ENCODE measurements at places on chromosomes 13 and 19. TPM values are rescaled to one million over a fixed set of nuclear protein-coding genes. Genes with fewer than 3 reads are reported as not detected.
A peak's percentile ranks its signal among the peaks of the same experiment; 100 is the strongest.

DNA sequence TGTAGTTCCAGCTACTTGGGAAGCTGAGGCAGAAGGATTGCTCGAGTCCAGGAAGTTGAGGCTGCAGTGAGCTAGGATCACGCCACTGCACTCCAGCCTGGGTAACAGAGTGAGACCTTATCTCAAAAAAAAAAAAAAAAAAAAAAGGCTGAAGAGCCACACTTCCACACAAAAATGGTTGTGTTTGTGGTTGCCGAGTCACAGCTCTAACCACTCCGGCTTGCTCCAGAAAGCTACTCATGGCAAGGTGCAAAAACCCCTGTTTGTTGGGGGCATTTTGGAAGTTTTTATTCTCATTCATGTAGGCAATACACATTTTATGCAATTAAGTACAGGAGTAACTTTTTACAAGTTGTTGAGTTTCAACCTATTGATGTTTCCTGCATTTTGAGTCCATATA, 93.5 kb downstream of the INSR start:
- no peak for DNase-seq

DNA sequence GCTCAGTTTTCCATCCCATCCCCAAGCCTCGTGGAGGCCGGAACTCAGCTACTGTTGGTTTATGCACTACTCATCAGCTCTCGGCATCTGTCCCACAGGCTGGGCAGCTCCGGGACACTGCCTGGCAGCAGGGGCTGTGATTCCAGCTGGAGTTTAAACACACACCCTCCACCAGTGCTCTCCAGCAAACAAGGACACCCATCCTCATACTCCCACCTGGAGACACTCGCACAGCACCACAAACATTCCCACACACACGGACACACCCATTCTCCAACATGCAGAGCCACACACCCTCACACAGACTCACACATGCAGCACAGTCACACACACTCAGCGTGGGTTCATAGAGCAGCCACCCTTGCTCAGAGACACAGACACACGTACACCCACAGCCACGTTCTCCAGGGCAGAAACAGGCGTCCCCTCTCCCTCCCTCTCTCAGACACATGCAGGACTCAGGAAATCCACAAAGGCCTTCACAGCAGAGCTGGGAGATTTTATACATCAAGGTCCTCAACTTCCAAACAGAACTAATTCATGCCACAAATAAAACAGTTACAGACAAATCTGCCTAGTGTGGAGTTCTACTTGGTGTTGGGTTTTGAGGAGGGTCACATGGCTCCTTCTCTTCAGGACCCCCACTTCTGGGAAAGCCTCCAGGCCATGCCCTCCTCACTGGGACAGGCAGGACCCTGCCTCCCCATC, 785.4 kb downstream of the UQCRFS1 start:
- no peak for DNase-seq

GRCh38 chr13:99391781-99392469, 84.7 kb upstream of the GPR183 start:
- no peak for DNase-seq

The GIPR gene
- 27.2 TPM for total RNA-seq

DNA sequence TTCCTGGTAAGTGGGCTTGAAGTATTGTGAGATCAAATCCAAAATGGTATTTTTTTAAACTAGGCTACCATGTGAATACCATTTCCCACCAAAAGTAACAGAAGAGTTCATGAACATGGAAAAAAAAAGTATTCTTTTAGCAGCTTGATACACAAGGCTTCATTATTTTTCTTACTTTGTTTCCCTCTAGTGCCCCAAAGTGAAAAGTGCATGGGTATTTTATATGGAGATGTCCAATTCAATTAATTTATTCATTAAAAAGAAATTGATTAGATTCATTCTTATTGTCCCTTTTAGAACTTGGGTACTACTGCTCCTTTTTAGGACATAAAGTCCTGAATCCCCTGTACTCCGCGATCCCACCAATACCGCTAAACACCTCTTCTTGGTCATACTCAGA, 28.6 kb upstream of the SCEL start:
- no peak for DNase-seq

GRCh38 chr19:8578642-8579265, 1.5 kb upstream of the MYO1F start:
- DNase-seq: peak; percentile 65

The KMT2B gene
- 70.2 TPM for total RNA-seq

- peak; percentile 51 for DNase-seq
Observed at GRCh38 chr19:42409477-42409876, 17.7 kb downstream of the LIPE start.

GRCh38 chr19:7494416-7495098, 5.7 kb upstream of the PEX11G start:
- DNase-seq: no peak

The ZNF66 gene
- total RNA-seq: 30.6 TPM

GRCh38 chr19:47998800-47999199, 4.4 kb downstream of the ELSPBP1 start:
- DNase-seq: no peak

- no peak for DNase-seq
Observed at GRCh38 chr19:54918499-54918898, 12.6 kb downstream of the NCR1 start.

DNA sequence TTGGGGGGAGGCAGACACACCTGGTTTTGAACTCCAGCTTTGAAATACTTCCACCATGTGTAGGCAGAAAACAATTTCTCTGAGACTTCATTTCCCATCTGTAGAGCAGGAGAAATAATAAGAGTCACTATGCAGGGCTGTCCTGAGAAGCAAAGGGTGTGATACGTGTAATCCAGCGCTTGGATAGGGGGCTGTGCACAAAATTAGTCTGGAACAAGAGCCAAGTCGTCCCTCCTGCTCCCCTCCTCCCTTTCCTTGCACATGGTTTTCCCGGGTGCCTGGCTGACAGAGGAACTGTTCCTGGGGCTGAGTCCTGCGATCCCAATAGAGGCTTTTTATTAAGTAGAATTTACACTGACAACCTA, 29.6 kb upstream of the UBE2L5 start:
- DNase-seq: no peak

DNA sequence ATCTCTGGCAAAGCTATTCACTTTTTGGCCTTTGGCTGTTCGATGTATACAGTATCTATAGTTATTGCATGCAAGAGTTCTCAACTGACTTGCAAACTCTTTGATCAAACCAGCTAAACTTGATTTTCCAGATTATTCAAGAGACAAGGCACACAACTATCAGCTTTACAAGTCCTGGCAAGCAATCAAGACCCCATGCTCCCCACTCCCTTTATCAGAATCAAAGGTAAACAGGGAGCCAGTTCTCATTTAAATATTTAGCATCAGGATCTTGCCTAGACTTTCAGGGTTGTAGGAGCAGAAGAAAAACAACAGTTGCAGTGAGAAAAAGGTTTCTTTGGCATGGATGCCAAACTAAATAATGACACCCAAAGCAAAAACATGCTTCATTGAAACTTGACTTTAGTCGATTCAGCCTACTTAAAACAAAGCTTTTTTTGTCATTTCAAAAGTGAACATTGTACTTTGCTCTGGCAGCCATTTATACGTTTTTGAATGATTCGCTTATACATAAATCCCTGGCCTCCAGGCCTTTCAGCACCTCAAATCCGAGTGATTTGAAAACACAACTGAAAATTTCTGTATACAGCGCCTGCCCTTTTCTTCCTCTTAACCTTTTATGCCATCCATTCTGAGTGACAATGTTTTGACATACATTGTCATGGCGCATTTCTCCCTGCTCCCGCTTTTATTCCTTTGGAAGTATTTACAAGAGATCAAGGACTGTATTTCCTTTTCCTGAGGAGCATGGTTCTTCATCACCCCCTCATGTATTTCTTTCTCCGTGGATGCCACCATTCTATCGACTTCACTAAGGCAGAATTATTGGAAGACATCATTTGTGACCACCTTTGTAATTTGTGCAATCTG, 340.8 kb downstream of the KLF5 start:
- no peak for DNase-seq
